Stimulated activated CD4-positive, alpha-beta T cell treated with anti-CD3 and anti-CD28 coated beads, Interleukin-4, amount 100 ng/mL, for 1 hour (primary cell): ENCODE measurements at places on chromosomes 6 and 20.

GRCh38 chr20:13007596-13007995, 1.2 kb upstream of the SPTLC3 start:
- no peak for DNase-seq

- DNase-seq, result no peak
Observed at GRCh38 chr20:2065099-2065498, 36.5 kb upstream of the STK35 start.

GRCh38 chr6:34235307-34236130, 1.2 kb upstream of the HMGA1 start:
- DNase-seq, result peak; percentile 71

- peak; percentile 82 for DNase-seq
Observed at GRCh38 chr6:157981395-157982101, at the start of gene SYNJ2. Gene SYNJ2 (plus strand): TSS chr6:157981863. CDS start chr6:157981962, 99 bp downstream.

GRCh38 chr6:9365378-9365777, 930.0 kb upstream of the SLC35B3 start:
- no peak for DNase-seq

DNA sequence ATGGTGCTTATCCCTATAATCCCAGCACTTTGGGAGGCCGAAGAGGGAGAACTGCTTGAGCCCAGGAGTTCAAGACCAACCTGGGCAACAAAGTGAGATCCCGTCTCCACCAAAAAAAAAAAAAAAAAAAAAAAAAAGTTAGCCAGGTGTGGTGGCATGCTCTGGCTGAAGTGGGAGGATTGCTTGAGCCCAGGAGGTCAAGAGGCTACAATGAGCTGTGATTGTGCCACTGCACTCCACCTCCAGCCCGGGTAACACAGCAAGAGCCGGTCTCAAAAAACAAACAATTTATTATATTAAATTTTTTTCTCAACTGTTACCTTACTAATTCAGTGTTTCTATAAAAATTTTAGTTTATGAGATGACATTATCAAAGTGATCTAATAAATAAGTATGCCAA, 85.4 kb upstream of the MAP7 start:
- DNase-seq, result no peak

GRCh38 chr6:166703149-166703710, 76.2 kb upstream of the RPS6KA2 start:
- DNase-seq, result no peak

GRCh38 chr20:31559704-31560093, 45.4 kb upstream of the ID1 start:
- no peak for DNase-seq

- DNase-seq, result no peak
Observed at GRCh38 chr20:37896932-37897548, 5.9 kb upstream of the VSTM2L start.

DNA sequence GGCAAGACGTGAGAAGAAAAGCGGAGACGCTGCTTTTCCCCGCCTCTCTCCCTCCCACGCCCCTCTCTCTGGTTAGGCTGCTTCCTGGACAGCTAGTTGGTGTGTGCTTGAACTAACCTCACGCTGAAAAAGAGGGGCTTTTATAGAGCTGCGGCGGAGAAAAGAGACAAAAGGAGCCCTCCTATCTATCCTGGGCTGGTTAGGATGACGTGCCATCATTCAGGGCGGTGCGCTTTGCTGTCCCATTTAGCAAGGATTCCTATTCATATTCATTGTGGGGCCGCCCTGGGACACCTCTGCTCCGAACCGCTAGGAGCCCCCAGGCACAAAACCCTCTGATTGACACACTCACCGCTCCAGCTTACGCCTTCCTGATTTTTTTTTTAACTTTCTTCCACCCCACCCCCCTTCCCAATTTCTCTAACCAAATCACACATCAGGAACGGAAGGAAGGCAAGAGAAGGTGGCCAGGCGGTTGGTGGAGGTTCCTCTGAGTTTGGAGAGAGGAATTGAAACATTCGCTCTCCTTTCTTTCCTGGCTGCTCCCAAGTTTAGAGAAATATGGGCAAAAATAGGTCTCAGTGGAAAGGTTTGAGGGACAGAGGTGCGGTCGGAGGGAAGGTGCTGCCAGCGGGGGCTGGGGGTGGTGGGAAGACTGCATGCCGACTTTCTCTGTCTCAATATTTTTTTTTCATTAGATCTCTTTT, at the start of gene OLIG3:
OLIG3 (minus strand) TSS at position 114 of the 707 bp plus-strand sequence. CDS start 224 bp downstream, outside the sequence.
- peak; percentile 44 for DNase-seq
